ENCODE measurements at places on chromosomes 5 and 9.

DNA sequence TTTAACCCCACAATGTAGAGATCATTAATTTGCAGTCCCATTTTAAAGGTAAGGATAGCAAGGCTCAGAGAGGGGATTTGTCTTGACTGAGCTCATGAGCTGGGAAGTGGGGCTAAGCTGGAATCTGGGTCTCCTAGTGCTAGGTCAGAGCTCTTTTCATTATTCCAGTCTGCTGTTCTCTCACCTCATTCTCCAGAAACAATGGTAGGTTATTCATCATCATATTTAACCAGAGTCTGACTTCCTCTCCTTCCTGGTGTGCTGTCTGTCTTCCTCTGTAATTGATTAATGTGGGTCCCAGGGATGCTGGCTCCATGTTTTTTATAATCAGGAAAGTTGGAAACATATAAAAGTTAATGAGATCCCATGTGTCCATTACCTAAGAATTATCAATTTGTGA, 20.6 kb downstream of the C9orf43 start:
- no peak for DNase-seq

DNA sequence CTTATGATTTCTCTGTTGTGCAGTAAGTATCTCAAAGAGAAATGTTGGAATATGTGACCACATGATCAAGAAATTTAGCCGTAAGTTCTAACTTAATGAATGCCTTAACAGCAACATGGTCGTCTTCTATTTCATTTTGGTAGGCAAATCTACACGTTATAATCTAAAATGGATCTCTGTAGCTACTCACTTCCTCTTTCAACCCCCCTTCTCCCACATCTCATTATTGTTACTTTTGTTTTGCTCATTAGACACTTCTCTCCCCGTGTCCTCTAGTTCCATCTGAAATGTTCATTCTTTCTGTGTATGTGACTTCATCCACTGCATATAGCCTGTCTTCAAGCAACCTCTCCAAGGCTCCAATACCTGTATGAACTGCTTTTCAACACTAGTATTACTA, 27.1 kb upstream of the LPAR1 start:
- no peak for DNase-seq

DNA sequence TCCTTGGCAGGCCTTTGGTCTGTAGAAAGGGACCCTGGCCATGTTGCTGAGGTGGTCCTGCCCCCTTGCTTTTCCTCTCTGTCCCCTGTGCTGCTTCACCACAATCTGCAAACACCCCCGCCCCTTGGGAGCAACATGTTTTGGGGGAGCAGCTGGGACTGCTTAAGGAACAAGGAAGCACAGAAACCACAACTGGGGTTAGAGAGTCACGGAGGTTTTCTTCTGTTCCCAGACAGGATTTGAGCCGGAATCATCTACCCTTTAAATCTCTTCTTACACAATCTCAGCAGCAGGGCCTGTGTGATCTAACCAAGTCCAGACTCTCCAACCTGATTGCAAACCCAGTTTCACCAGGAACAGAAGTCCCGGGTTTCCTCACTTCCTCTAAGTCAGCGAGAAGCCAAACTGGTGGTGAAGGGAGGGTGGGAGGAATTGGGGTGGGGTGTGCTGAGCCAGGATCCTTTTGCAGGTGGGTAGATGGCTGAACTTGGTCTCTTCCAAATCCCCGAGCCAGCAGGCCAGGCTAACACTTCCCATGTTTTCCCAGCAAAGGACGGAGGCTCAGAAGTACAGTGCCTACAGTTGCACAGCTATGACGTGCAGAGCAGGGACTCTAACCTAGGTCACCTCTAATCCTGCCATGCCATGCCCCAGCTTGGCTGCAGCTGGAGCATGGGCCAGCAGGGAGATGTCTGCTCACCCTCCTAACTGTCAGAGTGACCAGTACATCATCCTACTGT, 25.0 kb downstream of the SH3PXD2B start:
- no peak for DNase-seq

GRCh38 chr9:72497447-72498046, 23.9 kb upstream of the TMC1 start:
- DNase-seq: no peak

DNA sequence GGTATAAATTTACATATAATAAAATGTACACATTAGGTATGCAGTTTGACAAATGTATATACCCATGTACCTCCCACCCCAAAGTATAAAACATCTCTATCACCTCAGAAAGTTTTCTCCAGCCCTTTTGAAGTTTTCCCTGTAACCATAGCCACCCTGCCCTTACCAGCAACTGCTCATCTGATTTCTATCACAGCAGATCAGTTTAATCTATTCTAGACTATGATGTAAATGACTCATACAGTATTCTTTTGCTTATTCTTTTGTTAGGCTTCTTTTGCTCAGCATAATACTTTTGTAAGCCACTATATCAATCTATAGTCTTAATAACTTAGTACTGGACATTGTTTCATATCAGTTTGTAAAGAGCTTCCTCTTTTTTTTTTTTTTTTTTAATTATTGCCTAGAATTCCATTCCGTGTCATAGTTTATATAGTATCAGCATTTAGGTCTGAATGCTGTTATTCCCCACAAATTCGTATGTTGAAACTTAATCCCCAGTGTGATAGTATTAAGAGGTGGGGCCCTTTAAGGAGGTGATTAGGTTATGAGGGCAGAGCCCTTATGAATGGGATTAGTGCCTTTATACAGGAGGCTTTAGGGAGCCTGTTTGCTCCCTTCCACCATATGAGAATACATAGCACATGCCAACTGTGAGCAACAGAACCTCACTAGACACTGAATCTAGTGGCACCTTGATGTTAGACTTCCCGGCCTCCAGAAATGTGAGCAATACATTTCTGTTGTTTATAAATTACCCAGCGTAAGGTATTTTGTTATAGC, 20.3 kb downstream of the MELK start:
- no peak for DNase-seq

DNA sequence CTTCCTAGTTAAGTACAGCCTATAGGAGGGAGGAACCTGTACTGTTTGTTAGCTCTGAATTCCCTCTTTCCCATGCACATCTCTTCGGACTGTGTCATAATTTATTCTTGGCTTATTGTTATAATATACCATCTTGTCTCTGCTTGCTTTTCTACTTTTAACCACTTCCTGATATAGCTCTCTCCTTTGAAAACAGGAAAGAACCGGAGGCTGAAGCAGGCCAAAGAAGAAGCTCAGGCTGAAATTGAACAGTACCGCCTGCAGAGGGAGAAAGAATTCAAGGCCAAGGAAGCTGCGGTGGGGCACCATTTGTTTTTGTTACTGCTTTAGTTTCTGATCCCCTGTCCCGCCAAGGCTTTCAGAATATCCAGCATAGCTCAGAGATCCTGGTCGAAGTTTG, 4.8 kb downstream of the ATP6V1G1 start:
- peak; percentile 48 for DNase-seq

DNA sequence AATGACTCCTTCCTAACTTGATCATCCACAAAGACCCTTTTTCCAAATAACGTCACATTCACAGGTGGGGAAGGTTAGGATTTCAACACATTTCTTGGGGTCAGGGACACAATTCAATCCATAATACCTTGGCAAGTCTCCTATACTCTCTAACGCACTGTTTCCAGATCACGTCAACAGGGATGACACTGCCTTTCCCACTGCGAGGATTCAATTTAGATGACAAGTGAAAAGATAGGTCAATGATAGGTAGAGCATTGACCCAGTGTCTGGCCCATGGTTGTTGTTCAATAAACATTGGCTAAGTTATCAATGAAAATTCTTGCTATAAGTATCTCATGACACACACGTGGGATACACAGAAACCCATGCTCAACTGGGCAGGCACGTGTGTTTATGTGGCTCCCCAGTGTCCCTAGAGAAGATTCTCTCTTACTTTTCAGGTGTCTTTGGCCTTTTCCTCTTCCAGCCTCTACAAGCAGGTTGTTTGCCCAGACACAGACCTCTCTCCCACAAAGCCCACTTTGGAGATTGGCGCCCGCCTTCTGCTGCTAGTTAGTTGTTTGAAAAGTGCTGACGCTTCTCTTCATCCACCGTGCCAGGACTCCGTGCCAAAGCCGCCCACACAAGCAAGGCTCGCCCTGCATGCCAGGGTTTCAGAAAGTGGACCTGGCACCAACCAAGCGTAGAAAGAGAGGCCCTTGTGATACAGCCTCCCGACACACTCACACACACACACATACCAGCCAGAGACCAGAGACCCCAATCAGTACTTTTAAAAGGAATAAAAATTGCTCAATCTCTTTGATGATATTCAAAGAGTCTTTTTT, 594.5 kb downstream of the BNC2 start:
- no peak for DNase-seq

GRCh38 chr9:134365791-134366222, 39.6 kb downstream of the RXRA start:
- DNase-seq: no peak

DNA sequence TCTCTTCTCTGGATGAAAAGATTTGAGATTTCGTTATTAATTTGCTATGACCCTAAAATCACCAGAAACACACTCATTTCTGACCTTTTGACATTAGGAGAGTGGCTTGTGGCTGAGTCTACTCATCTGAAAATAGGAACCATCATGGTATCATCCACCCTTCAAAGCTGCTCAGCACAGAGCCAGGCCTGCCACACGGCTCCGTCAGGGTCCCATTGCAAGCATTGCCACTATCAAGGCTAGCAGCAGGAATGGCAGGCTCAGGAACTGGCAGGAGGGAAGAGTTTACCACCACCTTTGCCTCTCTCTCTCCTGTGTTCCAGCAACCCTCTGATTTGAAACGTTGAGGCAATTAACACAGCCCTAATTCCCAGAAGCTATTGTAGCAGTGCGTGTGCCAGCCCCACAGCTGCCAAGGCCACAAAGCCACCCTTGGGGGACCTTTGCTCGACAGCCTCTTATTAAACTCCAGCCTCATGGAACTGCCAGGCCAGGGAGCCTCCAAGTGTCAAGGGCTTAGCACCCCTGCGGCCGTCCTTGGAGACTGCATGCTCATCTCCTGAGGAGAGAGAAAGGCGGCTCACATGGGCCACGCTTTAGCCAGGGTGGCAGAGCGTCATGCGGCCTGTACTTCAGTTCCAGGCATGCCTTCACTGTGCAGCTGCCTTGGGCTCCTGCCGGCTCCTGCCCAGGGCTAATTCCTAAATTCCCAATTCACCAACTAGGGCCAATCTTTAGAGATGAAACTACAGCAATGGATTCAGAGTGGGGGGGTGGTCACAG, 145.9 kb downstream of the ROR2 start:
- DNase-seq: no peak

- no peak for DNase-seq
These were observed 183.5 kb upstream of the MAP1B start for GRCh38 chr5:71923755-71924154.

- DNase-seq: peak; percentile 8
These were observed 162.0 kb downstream of the C9orf50 start for GRCh38 chr9:129458663-129459546.

- DNase-seq: no peak
These were observed 360 bp downstream of the KLF4 start for GRCh38 chr9:107489144-107489673.

DNA sequence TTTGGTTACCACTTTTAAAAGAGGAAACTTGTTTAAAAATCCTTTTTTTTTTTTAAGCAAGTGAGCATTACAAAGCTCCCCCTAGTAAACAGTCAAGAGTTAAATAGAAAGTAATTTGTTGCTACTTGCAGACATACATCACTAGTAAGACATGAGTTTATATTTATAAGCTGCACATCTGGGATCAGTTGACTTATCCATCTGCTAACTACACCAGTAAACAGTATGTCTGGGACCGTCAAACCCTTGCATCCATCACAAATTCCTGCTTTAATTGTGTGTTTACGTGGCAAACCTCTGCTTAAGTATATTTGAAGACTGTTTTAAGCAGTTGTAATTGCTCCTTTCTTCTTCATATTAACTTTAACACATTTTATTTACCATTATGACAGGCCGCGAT, 146.8 kb downstream of the EBF1 start:
- no peak for DNase-seq

- DNase-seq: no peak
These were observed 16.2 kb upstream of the ITGA1 start for GRCh38 chr5:52771343-52772039.

GRCh38 chr9:128862401-128862851, 19.3 kb downstream of the KYAT1 start:
- DNase-seq: no peak

DNA sequence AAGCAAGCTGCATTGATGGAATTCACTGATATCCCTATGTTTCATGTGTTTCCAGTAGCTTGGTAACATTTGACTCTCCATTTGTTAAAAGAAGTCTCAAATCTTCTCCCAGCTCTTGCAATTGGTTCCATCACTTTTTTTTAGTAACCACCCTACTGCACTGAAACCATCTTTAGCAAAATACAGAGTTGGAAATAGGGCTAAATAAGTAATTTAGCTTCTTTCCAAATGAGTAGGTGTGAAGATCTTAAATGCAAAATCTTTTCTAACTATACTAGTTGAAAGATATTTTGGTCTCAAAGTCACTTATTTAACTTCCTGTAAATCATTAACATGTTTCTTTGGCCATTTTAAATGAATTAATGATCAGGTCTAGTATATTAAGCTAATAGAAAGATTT, 138.1 kb downstream of the DIRAS2 start:
- DNase-seq: no peak

- no peak for DNase-seq
These were observed 8.8 kb upstream of the WDR5 start for GRCh38 chr9:134127065-134127580.

GRCh38 chr9:72415163-72415562, 50.2 kb upstream of the ZFAND5 start:
- DNase-seq: no peak

GRCh38 chr5:141960449-141961323, 2.7 kb upstream of the PCDH12 start:
- peak; percentile 85 for DNase-seq

DNA sequence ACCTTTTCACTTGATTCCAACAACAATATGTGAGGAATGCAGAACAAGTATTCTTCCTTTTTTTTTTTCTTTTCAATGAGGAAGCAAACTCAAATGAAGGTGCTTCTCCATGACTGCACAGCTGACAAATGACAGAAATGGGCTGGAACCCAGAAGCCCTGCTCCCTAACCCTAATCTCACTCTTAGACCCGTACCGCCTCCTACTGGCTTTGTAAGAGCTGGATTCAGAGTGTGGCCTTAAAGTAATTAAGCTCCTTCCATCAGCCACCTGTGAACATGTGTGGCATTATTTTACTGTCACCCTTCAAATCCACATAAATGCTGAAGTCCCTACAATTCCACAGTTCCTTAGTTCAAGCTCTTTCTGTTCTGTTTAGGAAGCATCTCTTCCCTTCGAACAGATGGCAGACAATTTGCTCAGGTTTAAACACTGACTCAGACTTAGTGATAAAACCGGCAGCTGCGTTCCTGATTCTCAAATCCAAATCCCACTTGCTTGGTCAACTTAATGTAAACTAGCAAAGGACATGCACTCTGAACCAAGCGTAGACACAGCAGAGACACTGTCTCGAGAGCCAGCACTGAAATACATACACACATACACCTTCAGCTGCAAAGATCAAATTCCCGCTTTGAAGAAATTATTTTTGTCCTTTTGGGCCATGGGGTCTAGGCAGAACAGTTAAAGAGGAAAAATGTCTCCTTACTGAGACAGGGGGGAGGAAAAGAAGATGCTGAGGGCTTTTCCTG, 316.7 kb upstream of the TLE4 start:
- DNase-seq: no peak
